Stimulated activated CD4-positive, alpha-beta T cell treated with anti-CD3 and anti-CD28 coated beads, Interleukin-15, amount 100 ng/mL, for 1 hour (primary cell): ENCODE measurements at places on chromosomes 1 and 21.

DNA sequence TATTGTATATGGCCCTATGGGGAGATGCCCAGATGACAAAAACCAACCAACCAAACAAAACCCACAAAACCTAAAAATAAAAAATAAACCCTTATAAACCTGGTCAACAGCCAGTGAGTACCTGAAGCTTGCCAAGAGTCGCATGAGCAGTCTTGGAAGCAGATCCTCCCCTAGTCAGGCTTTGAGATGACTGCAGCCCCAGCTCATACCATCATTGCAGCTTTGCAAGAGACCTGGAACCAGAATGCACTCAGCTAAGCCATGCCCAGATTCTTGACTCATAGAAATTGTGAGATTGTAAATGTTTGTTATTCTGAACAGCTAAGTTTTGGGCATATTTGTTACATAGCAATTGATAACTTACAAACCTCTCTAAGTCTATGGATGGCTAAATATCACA is 326.8 kb downstream of the HLX start:
- no peak for DNase-seq

DNA sequence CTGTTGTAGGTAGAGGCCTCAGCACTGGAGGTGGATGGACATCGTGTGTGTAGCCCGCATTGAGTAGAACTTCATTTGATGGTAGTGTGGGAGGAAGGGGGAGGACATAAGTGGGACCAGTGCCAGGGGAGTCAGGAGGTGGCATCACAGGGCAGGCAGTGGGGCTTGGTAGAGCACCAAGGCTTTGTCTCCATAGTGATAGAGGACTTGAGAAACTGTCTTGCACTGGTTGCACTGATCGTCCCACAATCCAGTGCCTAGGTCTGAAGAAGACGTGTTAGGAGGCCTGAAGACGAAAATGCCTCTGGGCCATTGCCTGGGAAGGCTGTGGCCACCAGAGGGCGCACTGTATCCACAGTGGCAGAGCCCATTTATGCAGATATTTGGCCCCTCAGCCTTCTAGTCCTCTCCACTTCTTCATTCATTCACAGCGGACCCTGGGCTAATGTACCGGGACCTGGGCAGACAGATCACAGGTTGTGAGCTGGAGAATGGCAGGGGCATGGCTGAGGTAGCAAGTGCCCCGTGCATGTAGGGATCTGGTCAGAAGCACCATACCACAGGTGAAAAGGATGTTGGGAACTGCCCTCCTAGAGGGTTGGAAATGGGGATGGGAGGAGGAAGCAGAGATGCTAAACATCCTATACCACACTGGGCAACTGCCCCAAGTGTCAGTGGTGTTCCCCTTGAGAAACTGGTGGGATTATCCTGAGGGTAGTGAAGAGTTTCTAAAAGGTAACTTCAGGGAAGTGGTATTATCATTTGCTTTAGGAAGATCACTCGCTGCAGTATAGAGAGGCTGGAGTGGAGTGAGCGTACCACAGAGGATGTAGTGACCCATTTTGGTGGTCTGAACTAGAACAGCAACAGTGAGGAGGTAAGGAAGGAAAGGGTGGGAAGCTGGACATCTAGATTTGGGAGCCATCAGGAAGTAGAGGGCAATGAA is 95.3 kb downstream of the PIK3R3 start:
- peak; percentile 84 for DNase-seq

- DNase-seq = no peak
Measured at GRCh38 chr1:16922466-16922865, 735 bp downstream of the CROCC start.

DNA sequence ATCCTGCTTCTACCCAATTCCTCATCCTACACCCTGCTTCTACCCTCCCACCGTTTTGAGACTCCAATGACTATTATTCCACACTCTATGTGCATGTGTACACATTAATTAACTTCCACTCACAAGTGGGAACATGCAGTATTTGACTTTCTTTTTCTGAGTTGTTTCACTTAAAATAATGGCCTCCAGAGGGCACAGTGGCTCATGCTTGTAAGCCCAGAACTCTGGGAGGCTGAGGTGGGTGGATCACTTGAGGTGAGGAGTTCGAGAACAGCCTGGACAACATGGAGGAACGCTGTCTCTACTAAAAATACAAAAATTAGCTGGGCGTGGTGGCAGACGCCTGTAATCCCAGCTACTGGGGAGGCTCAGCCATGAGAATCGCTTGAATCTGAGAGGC is 464.8 kb downstream of the PTBP2 start:
- DNase-seq = no peak

DNA sequence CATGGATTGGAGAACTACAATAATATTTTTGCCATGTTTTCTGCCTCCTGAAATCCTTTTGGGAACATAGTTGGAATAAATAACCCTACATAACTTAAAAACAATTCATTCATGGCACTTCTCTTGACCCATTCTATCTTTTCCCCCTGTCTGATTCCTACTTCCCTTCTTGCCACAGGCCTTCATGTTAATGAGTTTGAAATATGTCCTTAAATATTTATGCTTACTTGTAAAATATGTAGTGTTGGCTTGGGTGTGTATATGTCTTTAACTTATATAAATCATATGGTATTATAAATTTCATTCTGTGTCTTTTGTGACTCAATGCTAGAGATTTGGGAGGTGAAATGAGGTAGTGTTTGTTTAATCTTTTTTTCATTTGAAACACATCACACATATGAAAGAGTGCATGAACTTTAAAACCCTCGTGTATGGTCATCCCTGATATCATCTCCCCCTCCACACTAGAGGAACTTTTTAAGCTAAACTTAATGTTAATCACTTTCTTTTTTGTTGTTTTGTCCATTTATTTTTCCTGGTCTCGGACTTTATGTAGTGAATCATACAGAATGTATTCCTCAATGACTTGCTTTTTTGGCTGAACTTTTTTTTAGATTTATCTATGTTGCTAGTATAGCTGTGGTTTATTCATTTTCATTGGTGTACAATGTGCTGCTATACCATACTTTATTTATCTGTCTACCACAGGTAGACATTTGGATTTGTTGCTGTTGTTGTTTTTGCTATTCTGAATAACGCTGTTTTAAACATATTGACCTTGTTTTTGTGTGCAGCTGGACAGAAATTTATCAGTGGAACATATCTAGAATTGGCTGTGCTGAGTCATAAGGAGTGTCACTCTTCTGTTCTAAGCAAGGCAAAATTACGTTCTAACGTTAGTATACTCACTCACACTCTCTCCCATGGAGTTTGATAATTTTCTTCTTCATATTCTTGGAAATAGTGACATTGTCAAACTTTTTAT is 441.6 kb downstream of the PLPP3 start:
- DNase-seq = no peak

DNA sequence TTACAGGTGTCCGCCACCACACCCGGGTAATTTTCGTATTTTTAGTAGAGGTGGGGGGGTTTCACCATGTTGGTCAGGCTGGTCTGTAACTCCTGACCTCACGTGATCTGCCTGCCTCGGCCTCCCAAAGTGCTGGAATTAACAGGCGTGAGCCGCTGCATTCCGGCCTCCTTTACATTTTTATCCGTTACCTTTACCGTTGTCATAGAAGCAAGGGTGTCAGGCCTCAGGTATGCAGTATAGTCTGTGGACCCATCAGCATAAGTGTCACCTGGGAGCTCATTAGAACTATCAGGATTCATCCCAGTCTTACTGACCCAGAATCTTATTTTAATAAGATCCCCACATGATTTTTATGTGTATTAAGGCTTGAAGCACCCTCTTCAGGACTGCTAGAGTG is 5.4 kb downstream of the CDC42 start:
- DNase-seq = no peak

- DNase-seq = no peak
Measured at GRCh38 chr1:203342192-203342940, 8.6 kb downstream of the FMOD start.

- DNase-seq = no peak
Measured at GRCh38 chr1:184069675-184070074, 18.1 kb downstream of the TSEN15 start.

DNA sequence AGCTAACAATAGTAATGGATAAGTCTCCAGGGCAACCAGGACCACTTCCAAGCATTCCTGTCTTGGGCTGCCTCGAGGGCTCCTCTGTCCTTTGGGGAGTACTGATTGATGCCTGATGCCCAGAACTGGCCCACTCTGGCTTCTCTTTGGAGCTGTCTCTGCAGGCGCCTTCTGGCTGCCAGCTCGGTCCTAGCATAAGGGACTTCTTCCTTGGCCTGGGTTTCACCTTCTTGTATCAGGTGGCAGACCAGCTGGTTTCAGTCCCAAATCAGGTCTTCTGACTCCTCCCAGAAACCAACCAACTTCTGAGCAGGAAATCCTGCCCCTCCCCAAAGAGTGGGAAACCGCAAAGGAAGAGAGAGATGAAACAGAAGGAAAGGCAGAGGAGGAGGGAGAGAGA is 10.6 kb downstream of the G0S2 start:
- no peak for DNase-seq

GRCh38 chr1:215554865-215555264 is 12.2 kb upstream of the KCTD3 start:
- DNase-seq = no peak

GRCh38 chr1:33099290-33100118 is 18.6 kb downstream of the AZIN2 start:
- peak; percentile 35 for DNase-seq

DNA sequence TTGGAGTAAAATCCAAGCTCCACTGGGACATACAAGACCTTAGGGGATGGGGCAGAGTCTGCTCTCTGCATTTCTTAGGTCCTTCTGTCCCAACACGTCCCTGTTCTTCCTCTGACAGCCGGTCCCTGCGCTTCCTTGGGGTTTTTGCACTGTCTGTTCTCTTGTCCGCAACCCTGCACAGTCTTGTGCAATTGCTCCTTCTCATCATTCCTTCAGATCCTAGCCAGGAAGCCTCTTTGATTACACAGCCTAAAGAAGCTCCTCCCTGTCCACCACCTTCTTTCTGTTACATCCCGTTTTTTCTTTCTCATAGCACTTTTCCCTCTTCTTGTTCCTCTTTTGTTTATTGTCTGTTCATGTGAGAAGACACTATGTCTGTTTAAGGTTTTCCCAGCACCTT is 19.9 kb downstream of the ACOT11 start:
- DNase-seq = no peak

GRCh38 chr1:173302366-173302765 is 95.2 kb upstream of the TNFSF4 start:
- no peak for DNase-seq

GRCh38 chr1:115242543-115242942 is 95.5 kb downstream of the NGF start:
- DNase-seq = no peak

DNA sequence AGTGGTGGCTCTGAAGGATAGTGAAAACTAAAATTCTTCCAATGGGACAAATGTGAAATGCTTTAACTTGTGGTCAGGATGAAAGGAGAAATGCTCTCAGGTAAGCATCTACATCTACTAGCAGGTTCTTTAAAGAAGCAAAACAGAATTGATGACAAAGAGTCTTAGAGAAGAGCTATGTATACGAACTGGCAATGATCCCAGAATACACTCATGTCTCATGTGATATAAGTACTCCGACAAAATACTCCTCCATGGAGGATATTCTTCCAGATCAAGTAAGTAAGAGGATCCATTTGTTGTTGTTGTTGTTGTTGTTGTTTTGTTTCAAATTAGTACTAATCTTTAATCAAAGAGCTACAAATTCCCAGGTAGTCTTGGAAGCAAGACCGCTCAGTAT is 174.0 kb upstream of the ATP1B1 start:
- DNase-seq = no peak

DNA sequence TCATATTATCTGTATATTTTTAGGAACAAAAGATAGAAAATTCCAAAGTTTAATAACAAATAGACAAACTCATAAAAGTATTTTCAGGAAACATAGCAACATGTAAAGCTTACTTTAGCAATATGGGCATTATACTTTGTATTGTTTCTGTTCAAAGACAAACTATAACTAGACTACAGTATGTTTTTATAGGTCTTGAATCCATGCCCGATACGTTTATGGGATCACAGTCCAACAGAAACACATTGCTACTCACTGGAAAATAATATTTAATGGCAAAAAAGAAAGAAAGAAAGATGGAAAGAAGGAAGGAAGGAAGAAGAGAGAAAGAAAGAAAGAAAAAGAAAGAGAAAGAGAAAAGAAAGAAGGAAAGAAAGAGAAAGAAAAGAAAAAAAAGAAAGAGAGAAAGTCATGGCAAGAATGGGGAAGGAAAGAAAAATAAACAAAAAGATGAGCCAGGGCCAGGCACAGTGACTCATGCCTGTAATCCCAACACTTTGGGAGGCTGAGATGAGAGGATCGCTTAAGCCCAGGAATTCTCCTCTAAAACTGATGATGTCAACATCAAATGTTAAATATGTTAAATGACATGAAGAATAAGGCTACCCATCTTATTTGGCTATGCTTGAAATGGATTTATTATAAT is 32.7 kb downstream of the TM2D1 start:
- no peak for DNase-seq

GRCh38 chr1:95002540-95003432 is 70.0 kb downstream of the ALG14 start:
- no peak for DNase-seq

- no peak for DNase-seq
Measured at GRCh38 chr1:160466961-160467360, 56.1 kb downstream of the SLAMF6 start.

DNA sequence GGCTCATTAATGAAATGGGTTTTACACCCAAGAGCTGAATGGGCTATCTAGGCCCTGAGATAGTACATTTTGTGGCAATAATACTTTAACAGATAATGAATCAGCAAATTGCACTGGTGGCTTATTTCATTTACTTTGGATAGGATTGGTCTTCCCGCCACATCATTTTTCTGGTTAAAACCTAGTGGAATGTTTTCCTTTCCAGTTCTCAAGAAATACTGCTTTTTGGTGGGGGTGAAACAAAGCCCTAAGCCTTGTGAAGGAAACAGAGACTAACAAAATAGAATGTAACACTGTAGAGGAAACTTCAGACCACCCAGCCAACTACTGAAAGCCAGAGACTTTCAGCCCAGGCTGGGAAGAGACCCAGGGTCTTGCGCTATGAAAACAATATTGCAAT is 172.2 kb downstream of the HHIPL2 start:
- no peak for DNase-seq

DNA sequence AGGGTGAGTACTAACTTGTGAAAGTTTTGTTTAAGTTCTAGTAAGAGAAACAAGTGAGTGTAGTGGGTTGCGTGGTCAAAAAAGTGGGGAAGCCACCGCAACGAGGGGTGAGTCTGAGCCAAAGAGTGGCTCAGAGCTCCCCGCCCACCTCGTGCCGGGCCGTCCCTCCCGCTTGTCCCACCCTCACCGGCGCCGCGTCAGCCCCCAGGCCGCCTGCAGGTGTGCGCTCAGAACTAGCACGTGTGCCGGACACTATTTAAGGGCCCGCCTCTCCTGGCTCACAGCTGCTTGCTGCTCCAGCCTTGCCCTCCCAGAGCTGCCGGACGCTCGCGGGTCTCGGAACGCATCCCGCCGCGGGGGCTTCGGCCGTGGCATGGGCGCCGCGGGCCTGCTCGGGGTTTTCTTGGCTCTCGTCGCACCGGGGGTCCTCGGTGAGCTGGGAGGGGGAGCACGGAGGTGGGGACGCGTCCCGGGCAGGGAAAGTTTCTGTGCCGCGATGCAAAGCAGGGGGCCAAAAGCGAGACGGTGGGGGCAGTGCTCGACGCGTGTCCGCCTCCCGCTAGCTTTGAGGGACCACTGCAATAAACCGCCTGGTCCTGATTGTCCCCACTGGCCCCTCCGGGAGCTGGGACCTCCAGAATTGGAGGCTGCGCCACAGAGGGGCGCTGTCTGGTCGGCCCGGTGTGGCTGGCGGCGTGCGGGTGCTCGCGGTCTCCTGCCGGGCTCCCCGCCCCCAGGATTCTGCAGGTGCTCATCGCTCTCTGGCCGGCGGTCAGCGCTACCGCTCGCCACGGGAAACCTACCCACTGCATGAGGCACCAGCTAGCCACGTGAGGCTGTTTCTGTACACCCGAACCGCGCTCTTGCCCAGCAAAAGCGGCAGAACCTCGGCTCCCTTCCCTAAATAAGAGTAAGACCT is at the start of gene CR2:
CR2 (plus strand) TSS at position 283 of the 919 bp plus-strand sequence; CDS start at position 374, 91 bp downstream.
- peak; percentile 36 for DNase-seq
